ENCODE measurements at places on chromosomes 2 and 18.

- no peak for DNase-seq
Measured at GRCh38 chr2:119339562-119339923, 27.1 kb downstream of the C2orf76 start.

DNA sequence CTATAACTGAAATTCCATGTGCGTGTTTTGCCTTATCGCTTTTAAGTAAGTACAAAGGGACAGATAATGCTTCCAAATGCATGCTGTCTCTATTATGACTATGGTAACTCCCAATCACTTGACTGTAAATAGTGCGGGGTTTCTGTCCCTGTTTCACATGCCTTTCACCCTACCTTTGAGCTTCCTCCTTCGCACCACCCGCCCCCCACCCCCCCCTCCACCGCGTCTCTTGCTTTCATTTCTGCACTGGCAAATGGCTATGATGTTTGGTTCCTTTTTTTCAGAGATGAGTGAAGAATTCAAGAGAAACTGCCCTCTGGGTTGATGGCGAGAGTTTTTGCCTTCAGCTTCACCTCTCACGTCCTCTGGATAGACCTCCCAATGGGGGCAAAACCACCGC, 25.0 kb upstream of the SPP2 start:
- no peak for DNase-seq

DNA sequence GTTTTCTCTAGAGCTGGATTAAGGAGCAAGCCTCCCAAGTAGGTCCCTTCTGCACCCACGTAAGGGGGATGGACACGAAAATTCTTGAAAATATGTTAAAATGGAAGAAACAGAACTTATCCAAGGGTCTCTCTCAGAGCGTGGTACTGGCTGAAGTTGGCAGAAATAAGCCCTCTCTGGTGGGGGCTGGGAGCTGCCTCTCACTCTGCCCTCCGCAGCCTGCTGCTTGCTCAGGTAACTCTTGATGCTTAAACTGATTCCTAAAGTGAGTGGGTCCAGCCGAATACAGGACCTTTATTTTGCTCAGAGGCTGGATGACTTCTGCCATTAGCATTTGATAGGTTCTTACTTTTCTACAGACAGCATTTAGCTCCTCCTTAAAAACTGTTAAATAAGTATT, 78.1 kb downstream of the SPHKAP start:
- no peak for DNase-seq

DNA sequence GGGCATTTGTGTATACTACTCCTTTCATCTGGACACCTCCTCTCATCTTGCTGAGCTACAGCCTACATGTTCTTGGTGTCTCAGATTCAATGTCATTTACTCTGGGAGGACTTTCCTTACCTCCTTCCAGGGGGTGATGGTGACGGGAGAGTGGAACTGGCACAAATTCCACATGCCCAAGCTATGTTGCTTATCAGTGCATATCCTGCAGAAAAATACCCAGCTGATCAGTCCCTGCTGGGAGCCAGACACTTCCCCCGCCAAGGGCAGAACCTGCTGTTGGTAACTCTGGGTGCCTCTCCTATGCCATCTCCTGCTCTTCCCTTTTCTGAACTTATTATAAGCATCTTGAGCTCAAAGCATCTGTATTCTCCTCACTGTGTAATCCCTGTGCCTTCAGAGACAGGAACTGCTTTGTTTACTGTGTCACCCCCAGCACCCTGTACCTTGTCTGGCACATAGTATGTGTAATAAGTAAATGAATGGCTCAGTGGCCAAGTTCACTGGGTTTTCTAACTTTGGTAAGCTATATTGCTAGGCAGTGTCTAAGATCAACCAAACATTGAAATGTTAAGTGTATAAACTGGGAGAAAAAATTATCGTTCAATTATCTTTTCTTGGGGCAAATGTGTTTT, 87.7 kb upstream of the LPIN2 start:
- DNase-seq = no peak

DNA sequence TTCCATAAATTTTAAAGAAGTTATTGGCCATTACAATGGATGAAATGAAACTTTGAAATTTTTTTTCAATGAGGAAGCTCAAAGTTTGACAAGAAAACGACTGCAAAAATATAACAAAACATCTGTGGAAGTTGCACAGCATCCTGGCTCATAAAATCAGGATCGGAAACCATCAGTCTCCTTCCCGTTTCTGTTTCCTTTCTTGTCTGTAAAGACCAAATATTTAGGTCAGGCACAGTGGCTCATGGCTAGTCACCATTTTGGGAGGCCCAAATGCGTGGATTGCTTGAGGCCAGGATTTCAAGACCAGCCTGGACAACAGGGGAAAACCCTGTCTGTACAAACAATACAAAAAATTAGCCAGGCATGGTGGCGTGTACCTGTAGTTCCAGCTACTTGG, 27.6 kb upstream of the SSB start:
- no peak for DNase-seq

DNA sequence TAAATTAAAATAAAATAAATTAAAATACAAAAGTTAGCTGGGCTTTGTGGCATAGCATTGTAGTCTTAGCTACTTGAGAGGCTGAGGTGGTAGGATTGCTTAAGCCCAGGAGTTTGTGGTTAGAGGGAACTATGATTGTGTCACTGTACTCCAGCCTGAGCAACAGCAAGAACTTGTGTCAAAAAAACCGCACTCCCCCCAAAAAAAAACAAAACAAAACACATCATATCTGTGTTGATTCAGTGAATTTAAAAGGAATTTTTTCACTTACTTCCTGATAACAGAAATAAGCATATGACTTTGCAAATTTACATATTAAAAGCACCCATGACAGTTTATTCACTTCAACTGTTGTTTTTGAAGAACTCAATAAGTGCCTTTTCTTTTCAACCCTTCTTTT, 68.1 kb upstream of the PELI1 start:
- no peak for DNase-seq

GRCh38 chr2:158097481-158097880, 4.2 kb upstream of the UPP2 start:
- DNase-seq = no peak

GRCh38 chr2:25738383-25739343, 65.3 kb upstream of the DTNB start:
- DNase-seq = no peak

- DNase-seq = no peak
Measured at GRCh38 chr2:169108099-169108884, 38.9 kb downstream of the DHRS9 start.

DNA sequence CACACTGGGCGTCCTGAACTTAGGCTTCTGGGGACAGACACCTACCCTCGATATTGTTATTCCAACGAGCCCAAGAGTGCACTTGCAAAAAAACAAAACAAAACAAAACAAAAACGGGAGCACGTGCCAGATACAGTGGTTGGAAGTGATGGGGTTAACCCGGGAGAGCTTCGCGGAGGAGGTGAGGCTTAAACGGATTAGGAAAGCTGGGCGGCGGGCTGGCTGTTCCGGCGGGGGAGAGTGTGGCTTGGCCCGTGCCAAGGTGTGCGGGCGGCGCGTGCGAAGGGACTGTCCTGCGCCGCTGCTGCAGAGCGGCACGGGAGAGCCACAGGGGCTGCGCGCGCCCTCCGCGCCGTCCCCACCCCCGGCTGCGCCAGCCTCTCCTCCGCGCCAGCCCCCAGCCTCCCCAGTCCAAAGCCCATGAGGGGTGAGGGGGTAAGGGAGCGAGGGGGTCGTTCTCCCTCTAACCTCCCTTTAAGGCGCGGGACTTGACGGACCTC, 1.5 kb upstream of the SLC30A3 start:
- no peak for DNase-seq

DNA sequence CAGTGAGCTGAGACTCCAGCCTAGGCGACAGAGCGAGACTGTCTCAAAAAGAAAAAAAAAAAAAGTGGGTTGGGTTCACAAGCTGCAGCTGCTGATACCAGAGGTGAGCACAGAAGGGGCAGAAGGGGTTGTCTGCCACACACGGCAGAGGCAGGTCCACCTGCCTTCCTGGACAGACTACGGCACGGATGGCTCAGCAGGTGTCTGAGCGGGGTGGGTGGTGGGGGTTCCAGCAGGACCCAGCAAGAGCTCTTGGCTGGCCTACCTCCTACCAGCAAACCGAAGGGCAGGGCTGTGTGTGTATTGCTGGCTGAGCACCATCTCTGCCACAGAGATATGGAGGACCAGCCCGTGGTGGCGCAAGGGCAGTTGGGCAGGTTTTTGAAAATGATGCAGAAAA, 130.4 kb upstream of the ASB18 start:
- no peak for DNase-seq

DNA sequence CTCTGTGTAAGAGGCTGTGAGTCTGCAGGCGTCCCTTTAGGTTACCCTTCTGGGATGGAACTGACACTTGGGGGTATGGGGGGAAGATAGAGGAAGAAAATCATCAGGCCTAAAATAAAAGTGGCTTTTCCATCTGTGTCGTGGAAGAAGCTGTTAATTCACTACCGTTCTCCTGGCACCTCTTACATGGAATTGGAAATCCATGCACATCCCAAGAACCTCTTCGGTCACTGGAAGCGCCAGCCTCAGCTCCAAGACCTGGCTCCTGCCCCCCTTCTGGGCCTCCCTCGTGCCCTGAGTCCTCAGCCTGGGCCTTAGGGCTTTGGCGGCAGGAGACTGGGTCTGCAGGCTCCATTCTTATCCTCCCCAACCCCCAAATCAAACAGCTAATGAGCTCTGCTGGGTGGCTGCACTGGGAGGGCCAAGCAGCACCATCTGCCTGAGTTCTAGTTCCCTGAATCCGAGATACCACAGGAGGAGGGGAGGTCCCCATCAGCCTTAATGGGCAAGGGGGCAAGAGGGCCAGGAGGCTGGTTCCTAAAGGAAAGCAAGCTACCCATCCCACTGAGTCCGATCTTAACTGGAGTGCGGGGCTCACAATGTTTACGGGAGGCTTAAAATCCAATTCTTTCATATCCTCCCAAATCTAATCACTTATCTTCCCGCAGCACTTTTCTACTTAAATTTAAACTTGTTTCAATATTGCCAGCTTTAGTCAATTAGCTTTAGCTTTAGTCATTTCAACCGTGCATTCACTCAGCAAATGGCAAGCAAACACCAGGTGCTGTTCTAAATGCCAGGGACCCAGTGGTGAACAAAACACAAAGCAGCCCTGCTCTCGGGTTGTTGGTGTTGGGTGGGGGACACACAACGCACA, 52.8 kb downstream of the FAM178B start:
- DNase-seq = peak; percentile 62

GRCh38 chr2:31383471-31384153, 30.9 kb downstream of the XDH start:
- no peak for DNase-seq

DNA sequence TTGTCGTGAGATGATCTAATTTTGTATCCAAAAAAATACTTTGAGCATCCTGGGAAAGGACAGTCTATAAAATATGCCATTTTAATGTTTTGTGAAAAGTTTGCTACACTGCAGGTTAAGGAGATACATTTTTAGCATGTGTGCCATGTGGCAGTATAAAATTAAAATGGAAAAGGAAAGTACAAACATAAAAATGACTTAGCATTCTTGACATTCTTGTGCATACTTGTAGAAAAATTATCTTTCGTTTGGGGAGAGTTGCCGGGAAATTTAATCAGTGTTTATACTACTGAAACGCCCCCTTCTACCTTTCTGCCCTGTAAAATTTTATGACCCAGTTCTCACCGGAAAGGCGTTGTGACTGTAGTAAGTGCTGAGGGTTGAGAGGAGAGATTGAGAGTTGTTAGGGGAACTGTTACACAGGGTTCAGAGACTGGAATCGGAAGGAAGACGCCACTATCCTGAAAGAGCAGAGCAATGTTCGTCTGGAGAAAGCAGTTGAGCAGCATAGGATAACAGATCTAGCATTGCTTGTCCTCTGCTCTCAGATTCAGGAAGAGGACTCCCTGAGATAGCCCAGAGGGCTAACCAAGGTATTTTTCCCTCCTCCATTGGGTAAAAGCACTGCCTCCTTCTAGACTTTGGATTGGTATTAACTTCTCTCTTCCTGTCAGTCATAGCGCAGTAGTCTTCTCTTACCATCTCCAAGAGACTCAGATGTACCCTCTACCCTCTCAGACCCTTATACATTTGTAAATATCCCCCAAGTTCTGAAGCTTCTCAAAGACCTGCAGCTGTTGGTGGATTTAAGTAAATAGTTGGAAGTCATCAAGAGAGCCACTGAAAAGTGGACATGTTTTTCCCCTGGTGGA, 2.7 kb downstream of the CDH20 start:
- no peak for DNase-seq

- DNase-seq = no peak
Measured at GRCh38 chr2:224421065-224421464, 19.2 kb upstream of the FAM124B start.

DNA sequence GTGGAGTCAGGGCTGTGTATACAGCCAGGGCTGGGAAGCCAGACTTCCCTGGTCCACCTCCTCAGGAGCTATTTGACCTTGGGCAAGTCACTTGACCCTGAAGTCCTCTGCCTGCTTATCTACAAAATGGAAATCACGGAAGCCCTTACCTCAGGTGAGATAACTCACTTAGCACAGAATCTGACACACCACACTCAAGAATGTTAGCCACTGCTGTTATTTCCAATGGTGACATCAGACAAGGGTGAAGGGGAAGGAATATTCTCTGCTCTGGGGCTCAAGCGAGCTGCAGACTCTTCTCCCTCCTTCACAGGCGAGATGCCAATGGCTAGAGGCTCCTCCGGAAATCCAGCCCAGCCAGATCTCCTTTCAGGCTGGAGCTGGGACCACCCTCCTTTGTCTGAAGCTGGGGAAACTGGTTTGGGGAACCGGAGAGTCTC, 189.6 kb downstream of the HAUS1 start:
- no peak for DNase-seq

DNA sequence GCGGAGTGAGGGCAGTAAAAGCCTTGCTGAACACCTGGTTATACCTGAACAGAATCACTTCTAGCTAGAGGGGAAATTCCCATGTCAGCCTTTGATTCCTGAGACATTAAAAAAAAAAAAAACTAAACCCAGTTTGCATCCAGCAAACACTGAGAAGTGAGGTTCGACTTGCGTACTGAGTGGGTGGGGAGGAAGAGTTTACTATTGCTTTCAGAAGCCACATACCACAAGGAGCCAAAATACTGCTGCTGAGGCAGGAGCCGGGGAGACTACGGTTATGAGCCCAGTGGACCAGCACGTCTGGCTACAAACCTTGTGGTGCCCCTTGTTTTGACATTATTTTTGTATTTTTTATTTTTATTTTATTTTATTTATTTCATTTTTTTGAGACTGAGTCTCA, 2.7 kb downstream of the COLEC11 start:
- DNase-seq = no peak

DNA sequence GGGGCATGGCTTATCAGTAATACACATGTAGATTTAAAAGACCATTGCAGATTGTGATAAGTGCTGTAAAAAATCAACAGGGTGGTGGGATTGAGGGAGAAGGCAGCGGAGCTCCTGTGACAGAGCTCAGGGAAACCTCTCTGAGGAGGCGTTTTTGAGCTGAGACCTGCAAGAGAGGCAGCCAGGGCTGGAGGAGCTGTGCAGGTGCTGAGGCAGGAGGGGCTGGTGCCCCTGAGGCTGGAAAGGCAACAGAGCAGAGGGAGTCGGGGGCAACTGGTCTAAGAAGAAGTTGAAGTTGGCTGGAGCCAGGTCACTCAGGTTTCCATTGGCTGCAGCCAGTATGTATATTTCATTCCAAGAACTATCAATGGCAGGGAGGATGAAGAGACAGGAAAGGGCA, 47.6 kb downstream of the KLHL29 start:
- no peak for DNase-seq

All from NCI-H1092 (cell line).